Activated CD8-positive, alpha-beta memory T cell treated with anti-CD3 and anti-CD28 coated beads for 4 hours (primary cell): ENCODE measurements at places on chromosomes 2 and 18.

DNA sequence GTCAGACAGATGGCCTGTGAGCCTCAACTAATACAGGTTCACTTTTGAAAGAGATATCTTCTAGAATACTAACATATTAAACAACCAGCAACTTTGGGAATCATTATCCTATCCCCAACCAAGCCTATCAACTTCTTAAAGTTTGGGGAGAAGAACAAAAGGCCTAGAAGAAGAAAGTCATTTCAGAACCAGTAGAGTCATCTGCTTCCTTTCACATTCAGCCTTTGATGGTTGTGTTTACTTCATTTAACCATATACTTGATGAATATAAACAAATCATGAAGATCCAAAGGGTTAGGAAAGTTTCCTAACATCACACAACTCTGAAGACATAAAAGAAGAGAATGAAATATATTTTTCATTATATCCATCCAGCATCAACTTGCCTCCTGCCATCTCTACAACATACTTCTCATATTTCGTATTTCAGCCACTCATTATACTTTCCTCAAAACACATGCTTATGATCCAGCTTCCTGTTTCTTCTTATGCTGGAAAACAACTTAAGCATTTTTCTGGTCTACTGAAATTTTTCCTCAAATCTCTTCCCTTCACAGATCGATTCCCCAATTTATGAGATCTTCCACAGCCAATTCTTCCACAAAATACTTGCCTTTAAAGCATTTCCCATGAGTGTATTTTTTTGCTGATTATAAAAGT, 114.3 kb downstream of the CACNB4 start:
- DNase-seq = no peak

DNA sequence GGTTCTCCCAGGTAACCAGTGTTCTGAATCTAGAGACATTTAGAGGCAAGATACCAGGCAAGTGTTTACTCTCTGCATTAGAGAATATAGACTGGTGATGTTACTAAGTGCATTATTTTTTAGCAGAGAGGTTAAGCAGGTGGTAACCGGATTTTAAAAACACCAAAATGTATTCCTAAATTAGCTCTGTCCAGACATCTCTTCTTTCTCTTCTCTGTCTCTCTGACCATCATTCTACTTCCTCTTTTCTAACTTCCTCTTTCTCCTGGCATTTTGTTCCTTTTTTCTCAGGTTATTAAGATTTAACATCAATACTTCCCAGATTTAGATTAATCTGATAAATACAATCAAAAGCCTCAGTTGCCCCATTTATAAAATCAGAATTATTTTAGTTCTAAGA, 31.7 kb upstream of the DYNC1I2 start:
- no peak for DNase-seq

GRCh38 chr18:60804415-60804814, 431.8 kb upstream of the MC4R start:
- no peak for DNase-seq

DNA sequence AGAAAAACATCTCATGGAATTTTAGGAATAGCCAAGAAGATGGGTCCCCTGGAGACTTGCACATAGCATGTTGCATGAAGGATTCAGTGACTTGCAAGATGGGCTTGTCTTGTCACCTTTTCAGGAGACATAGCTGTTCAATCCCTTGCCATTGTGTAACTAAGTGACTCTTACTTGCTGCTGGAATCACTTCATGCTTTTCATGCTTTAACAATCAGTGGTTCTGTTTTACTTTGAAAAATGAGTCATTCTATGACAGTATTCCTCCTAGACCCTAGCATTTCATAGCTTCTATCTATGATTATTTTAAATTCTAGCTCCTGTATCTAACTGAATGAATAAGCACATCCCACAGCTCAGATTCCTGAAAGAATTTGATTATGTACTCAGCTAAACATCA, 2.8 kb downstream of the KYNU start:
- no peak for DNase-seq

GRCh38 chr2:215765729-215766360, 247.5 kb downstream of the MREG start:
- no peak for DNase-seq

DNA sequence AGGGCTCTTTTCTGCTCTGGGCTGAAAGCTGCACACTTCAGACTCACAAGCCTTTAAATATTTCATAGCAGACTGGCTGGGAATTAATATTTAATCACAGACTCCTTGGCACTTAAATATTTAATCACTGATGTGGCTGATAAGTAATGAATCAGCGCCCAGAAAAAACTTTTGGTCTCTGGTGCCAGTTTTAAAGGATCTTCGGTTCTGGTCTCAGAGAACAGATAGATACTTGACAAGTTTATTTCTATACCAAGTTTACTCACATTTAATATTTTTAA, 201.2 kb downstream of the MYCN start:
- DNase-seq = no peak

DNA sequence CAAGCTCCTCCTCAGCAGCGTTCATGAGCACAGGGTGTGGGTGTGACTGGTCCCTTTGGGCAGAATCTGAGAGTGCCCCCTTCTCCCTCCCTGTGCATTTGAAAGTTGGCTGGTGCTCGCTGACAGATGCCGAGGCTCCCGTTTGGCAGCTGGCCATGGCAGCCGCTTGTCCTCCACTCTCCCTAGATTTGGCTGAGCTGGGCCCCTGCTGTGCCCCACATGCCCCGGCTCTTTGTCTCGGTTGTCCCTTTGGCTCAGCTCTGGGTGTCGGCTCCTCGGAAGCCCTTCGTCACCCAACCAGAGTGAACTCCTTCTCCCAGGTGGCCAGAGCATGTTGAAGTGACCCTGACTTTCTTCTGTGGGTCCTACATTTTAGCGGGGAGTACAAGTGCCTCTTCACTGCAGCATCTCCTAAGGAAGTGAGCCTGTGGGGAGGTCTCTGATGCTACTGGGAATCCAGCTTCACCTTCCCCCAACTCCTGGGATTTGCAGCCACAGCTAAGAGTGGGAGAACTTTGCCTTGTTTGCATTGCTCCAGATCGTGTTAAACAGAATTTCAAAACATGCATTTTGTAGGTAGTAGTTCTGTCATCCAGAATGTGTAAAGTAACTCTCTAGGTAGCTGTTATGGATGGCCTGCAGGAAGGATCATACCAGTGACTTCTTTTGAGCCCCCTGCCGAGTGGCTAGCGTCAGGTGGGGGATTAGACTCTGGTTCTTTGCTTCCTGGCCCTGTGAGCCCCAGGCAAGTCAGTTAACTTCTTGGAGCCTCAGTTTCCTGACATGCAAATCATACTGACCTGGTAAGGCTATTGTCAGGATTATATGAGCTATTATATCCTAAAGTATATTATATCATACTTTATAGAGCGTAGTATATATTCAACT, 24.2 kb downstream of the HPCAL1 start:
- DNase-seq = no peak

GRCh38 chr18:9617006-9617542, 2.7 kb upstream of the PPP4R1 start:
- DNase-seq = no peak

GRCh38 chr2:120253021-120253882, 600 bp downstream of the RALB start:
- DNase-seq = no peak

DNA sequence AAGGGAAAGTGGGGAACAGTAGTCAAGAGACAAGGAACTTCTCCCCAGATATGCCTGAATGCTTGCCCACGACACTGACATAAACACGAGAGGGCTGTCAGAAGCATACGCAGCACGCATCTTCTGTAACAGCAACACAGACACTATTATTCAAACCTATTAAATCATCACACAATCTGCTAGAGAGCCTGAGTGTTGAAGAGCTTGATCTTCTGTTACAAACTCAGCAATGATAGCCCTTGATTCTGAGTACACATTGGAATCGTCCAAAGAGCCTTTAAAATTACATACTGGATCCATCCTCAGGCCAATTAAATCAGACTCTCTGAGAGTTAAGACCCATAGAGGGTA, 111.6 kb downstream of the ZNF521 start:
- DNase-seq = no peak
